ENCODE measurements at places on chromosomes 4 and X. TPM values are rescaled to one million over a fixed set of nuclear protein-coding genes. Genes with fewer than 3 reads are reported as not detected.
A peak's percentile ranks its signal among the peaks of the same experiment; 100 is the strongest.

DNA sequence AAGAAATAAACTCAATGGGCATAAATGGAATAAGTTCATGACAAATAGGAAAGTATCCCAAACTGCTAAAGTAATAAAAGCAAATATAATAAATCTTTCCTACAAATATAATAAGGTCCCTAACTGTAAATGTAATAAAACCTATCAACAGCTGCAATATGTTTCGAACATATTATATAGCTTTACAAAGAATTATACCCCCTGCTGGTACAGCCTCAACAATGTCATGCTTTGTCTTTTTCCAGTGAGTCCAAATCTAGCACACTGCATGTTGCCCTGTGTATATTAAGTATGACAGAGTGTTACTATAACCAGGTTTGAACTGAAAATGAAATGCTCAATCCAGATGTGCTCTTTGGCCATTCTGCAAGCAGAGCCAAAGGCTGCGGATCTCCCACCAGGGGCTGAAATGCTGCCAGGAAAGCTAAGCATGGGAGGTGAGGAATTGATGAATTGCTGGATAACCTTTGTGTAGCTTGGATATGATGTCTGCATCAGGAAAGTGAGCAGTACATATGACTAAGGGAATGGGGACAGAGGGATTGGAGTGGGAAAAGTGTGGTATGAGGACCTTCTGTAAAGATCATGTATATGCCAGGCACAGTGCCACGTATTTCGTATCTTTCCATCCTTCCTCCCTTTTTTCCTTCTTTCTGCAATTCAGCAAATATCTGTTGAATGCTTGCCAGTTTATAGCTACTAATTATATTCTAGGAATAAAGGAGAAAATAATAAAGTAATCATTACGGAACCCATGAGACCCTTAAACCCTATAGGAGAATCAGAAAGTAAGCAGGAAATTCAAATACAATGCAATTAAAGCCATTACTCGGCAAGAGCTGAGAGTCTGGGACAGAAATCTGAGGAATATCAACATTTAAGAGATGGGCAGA is 954.6 kb upstream of the LCORL start:
- H3K36me3 ChIP-seq = no peaks in the 10 kb centered on the region
- no peaks in the 10 kb centered on the region for H3K27me3 ChIP-seq
- no peaks in the 10 kb centered on the region for H3K4me1 ChIP-seq

- H3K4me1 ChIP-seq = no peaks in the 10 kb centered on the region
- H3K27ac ChIP-seq = no peak overlapping the region
- no peaks in the 10 kb centered on the region for H3K36me3 ChIP-seq
- no peak overlapping the region for H3K4me3 ChIP-seq
These were observed 34.3 kb downstream of the HMX1 start for GRCh38 chr4:8837181-8837841.

Gene MAGEE2
- total RNA-seq = 2.6 TPM

DNA sequence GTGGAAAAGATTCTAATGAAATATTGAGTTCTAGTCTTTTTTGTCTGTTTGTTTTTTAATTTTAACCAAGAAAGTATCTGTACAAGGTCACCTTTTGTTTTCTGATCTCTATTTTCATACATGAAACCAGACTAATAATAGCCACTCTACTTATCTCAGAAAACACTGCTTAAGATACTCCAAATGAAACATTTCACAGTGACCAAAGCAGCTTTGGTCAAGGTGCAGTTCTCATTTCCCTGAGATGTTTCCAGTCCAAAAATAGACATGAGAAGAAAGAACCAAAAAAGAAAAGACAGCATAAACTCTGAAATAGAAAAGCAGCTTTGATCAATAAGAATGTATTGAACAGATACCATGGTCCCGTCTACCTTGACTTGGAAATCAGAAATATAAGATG is 782.8 kb downstream of the RAB28 start:
- H3K27ac ChIP-seq = no peak overlapping the region
- no peaks in the 10 kb centered on the region for H3K4me1 ChIP-seq
- DNase-seq = no peak
- H3K27me3 ChIP-seq = no peaks in the 10 kb centered on the region

Gene FGF5
- total RNA-seq = 1.5 TPM

- no peaks in the 10 kb centered on the region for H3K27me3 ChIP-seq
- H3K36me3 ChIP-seq = no peaks in the 10 kb centered on the region
- no peak overlapping the region for H3K27ac ChIP-seq
- H3K4me3 ChIP-seq = peak overlapping the region; percentile 1
- no peaks in the 10 kb centered on the region for H3K4me1 ChIP-seq
These were observed 45.8 kb upstream of the ITM2A start for GRCh38 chrX:79412972-79413371.

Gene ZNF630
- total RNA-seq = 4.7 TPM

DNA sequence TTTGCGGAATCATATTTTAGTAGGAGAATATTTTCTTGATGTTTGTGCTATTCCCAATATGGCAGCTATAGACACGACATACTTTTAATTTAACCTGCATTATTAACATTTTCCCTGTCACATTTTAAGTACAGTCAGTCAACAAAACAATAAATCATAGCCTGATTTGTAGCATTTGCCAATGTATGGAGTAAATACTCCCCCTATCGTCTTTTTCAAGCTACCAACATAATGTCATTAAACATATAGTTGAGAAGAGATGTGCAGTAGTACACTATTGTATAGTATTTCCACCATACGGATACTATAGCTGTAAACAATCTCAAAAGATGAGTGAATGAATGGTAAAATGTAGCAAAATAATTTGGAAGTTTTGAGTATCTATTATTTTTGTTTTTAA is 303.7 kb upstream of the MAGEB2 start:
- no peak overlapping the region for H3K4me3 ChIP-seq
- H3K27ac ChIP-seq = no peak overlapping the region
- no peak for DNase-seq
- H3K27me3 ChIP-seq = no peaks in the 10 kb centered on the region
- no peaks in the 10 kb centered on the region for H3K4me1 ChIP-seq
- H3K36me3 ChIP-seq = no peaks in the 10 kb centered on the region

All from spinal cord (tissue), 10 donors.